ENCODE measurements at places on chromosomes 3 and 15.

GRCh38 chr3:49813497-49814174 is at the start of gene UBA7:
UBA7 (minus strand) TSS chr3:49813953; CDS start chr3:49813787, 166 bp downstream.
- peak; percentile 74 for DNase-seq

GRCh38 chr15:38874464-38874863 is 309.9 kb upstream of the RASGRP1 start:
- no peak for DNase-seq

GRCh38 chr3:168094877-168095610 is 680 bp downstream of the GOLIM4 start:
- DNase-seq: peak; percentile 73

- DNase-seq: no peak
Observed at GRCh38 chr15:63291507-63291906, 14.1 kb downstream of the APH1B start.

GRCh38 chr3:24174614-24175013 is 229.5 kb downstream of the NR1D2 start:
- DNase-seq: no peak

DNA sequence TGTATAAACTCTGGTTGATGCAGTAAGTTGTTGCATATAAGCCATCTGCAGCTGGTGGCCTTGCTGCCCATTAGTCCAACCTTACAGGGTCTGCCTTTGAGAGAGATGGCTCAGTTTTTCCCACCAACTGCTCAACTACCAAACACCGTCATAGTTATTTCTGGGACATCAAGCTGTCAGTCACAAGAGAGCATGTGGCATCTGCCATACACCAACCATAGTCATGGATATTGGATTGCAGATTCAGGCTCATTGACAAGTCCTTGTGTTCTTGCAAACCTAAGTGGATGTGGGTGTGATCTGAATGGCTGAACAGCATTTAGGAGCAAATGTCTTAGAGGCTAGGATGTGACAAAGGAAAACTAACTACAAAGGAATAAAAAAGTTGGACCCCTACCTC is 137.6 kb downstream of the ADAMTS17 start:
- DNase-seq: no peak

DNA sequence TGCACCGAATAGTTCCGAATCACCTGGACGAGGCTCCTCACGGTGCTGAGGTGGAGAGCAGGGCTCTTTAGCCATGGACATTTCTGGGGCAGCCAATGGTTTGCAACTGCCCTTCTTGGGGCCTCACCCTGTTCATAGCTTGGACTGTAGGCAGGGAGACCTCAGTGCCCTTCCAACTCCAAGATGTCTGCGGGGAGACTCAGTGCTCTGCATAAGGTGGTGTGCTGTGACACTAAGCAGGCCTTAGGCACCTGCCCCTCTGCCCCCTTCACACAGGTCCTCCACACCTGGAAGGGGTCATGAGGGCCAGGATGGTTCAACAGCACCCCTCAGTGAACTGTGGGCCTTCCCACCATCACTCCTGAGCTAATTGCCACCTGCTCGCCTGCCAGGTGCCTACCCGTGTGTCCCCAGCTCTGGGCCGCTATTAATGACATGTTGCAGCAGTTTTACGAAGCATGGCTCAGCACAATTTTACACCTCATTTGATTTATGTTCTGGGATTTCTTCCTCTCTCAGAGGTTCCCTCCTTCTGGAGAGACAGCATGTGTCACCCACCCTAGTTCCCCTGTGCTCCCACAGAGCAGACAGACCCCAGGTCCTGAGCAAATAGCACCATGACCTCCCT is 101.2 kb upstream of the SMAD3 start:
- DNase-seq: no peak

GRCh38 chr3:24734019-24734418 is 239.4 kb upstream of the THRB start:
- DNase-seq: no peak

- no peak for DNase-seq
Observed at GRCh38 chr3:61422945-61423673, 138.3 kb upstream of the PTPRG start.

DNA sequence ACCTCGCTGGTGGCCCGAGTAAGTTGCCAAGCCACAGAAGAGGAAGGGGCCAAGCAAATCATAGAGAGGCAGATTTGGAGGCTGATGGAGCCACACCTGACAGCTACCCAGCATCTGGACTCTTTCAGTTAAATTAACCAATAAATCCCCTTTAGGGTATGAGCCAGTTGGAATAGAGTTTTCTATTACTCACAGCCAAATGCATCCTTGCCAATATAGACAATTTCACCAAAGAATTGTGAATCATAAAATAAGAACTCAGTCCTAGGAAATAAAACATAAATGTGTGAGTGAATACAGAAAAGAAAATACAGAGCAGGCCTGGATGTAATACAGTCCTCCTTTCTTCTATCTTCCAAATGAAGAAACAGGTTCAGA is 161.6 kb upstream of the ANKRD28 start:
- DNase-seq: no peak

- peak; percentile 90 for DNase-seq
Observed at GRCh38 chr15:63501256-63502089, 2.9 kb upstream of the USP3 start.
